Muscle of arm (tissue), 14 donors: ENCODE measurements at places on chromosomes 3 and 15. TPM values are rescaled to one million over a fixed set of nuclear protein-coding genes. Genes with fewer than 3 reads are reported as not detected.

IGF2BP2 gene
- polyA plus RNA-seq, result 40.1 TPM

HRH1 gene
- polyA plus RNA-seq, result 3.7 TPM

MEX3B gene
- 11.4 TPM for polyA plus RNA-seq

MORC1 gene
- not detected for polyA plus RNA-seq

KCNMB3 gene
- 2.5 TPM for polyA plus RNA-seq

ACTC1 gene
- 1,472 TPM for polyA plus RNA-seq

PPM1M gene
- polyA plus RNA-seq, result 13.7 TPM

LIPH gene
- 3.6 TPM for polyA plus RNA-seq

NAALADL2 gene
- 8.8 TPM for polyA plus RNA-seq

- no peak for DNase-seq
Measured at GRCh38 chr3:127254730-127255129, 33.1 kb downstream of the PRR20G start.

DNA sequence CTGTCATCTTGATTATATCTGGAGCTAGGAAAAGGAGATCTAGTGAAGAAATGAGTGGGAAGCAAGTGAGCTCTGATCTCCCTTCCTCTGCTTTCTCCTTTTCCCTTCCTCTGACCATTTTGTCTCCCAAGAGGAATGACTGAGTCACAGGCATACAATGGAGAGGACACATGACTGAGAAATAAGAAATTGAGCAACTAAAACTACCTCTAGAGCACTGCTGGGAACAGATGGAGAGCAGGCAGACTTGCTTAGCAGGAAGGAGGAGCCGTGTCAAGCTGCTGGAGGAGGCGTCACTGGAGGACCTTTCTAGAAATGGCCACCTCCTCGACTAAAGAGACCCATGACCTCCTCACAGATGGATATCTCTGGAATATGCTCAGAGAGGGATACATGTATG, 66.9 kb upstream of the MYO5C start:
- DNase-seq, result no peak

- peak; percentile 5 for DNase-seq
Measured at GRCh38 chr3:170909129-170909903, 879 bp upstream of the EIF5A2 start.

DNA sequence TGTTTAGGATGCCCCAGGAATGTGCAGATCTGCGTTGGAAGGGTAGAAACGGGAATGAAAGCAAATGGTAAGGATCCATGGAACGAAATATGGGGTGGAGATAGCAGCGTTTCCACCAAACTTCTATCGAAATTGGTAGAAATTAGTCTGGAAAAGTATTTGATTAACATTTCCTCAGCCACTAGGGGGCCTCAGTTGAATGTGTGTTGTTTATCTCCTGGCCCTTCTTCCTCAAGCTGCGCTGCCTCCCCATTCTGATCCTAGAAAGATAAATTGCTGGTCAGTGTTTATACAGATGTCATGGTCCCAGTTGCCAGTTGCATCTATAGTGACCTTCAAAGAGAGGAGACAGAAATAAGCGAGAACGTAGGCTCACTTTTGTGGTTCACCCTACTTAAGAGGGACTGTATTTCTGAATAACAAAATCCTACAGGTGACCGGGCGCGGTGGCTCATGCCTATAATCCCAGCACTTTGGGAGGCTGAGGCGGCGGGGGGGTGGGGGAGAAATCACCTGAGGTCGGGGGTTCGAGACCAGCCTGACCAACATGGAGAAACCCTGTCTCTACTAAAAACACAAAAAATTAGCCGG, 457.1 kb downstream of the SQOR start:
- no peak for DNase-seq

- DNase-seq, result no peak
Measured at GRCh38 chr3:164476631-164477030, 601.7 kb downstream of the SI start.

- no peak for DNase-seq
Measured at GRCh38 chr15:69820819-69821218, 276.9 kb downstream of the TLE3 start.

- no peak for DNase-seq
Measured at GRCh38 chr3:17885986-17886385, 143.6 kb upstream of the TBC1D5 start.

DNA sequence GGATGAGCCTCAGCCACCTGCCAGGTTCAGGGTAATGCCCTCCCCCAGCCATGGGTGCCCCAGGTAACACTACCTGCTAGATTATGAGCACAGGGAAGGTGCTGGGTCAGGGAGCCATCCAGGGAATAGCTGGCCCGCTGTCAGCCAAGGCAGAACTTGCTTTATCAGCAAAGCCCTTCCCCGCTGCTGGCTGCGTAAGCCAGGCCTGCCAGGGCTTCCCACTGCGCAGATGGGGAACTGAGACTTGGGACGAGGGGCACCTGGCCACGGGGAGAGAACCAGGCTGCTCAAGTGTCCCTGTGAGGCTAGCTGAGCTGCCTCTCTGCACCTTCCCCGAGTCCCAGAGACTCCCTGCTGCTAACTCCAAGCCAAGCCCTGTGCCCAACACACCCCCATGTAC, 45.4 kb downstream of the CACNA2D2 start:
- DNase-seq, result no peak

DNA sequence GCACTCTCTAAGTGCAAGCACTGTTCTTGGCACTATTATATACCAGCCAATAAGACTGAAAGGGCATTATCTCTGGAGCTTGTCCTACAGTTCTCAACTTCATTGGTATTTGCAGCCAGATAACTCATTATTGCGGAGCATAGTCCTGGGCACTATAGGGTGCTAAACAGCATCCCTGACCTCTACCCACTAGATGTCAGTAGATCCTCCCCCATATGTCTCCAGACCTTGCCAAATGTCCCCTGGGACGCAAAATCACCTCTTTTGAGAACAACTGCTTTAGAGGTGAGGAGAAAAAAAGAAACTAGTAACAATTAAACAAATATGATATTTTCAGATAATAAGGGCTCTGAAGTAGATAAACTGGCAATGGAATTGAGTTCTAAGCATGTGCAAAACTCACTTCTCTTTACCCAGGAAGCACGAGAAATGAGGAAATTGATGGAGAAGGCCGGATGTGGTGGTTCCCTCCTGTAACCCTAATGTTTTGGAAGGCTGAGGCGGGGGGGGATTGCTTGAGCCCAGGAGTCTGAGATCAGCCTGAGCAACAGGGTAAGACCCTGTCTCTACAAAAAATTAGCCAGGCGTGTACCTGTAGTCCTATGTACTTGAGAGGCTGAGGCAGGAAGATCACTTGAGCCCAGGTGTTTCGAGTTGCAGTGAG, 61.4 kb downstream of the FRMD4B start:
- no peak for DNase-seq

DNA sequence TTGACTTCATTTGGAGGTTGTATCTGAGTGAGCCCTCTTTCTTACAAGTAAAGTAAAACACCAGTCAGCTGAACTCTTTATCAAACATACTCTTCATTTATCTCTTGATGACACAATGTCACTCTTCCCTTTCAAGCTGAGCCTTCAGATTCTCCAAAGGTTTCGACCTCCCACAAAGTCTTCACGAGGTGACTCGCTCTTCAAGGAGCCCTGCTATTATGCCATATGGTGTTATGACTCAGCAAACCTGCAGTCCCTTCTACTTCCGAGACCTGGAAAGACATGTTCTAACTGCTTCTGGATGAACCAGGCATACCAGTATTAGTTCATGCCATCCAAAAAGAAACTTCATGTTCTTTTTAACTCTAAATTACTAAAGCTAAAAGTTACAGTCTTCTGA, 23.1 kb downstream of the AADAC start:
- no peak for DNase-seq
